ENCODE measurements at places on chromosomes 2 and 18. TPM values are rescaled to one million over a fixed set of nuclear protein-coding genes. Genes with fewer than 3 reads are reported as not detected.
A peak's percentile ranks its signal among the peaks of the same experiment; 100 is the strongest.

The ACADL gene
- not detected for total RNA-seq

The RASGRP3 gene
- total RNA-seq = 3.0 TPM

The BARD1 gene
- 30.6 TPM for total RNA-seq

The CNGA3 gene
- total RNA-seq = not detected

The COL6A3 gene
- 1,501 TPM for total RNA-seq

The SLC4A1AP gene
- total RNA-seq = 11.7 TPM

The CD8B gene
- total RNA-seq = not detected

The EMILIN1 gene
- total RNA-seq = 26.5 TPM

The SPDYA gene
- total RNA-seq = not detected

DNA sequence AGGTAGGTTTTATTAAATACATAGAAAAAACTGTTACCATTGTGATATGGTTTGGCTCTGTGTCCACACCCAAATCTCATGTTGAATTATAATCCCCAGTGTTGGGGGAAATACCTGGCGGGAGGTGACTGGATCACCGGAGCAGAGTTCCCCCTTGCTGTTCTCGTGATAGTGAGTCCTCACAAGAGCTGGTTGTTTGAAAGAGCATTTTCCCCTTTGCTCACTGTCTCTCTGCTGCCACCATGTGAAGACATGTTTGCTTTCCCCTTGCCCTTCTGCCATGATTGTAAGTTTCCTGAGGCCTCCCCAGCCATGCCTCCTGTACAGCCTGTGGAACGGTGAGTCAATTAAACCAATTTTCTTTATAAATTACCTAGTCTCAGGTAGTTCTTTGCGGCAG, 352.7 kb upstream of the SLC39A10 start:
- peak; percentile 2 for DNase-seq

DNA sequence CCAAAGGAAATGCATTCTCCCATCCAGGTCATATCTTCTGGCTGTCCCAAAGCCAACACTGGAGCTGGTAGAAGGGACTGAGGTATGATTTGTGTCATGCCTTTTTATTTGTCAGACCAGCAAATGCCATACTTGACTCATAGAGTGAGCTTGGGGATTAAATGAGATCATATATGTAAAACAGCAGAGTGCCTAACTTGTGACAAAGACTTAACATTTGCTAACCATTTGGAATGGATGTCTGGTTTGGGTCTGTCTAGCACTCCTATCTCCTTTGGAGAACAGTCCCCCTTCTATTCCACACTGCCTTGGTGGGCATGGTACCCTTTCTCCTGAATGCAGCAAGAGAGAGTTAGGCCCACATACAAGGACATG, 128.5 kb upstream of the LGALSL start:
- no peak for DNase-seq

- DNase-seq = no peak
These were observed 812.5 kb downstream of the DCC start for GRCh38 chr18:53152476-53152875.

DNA sequence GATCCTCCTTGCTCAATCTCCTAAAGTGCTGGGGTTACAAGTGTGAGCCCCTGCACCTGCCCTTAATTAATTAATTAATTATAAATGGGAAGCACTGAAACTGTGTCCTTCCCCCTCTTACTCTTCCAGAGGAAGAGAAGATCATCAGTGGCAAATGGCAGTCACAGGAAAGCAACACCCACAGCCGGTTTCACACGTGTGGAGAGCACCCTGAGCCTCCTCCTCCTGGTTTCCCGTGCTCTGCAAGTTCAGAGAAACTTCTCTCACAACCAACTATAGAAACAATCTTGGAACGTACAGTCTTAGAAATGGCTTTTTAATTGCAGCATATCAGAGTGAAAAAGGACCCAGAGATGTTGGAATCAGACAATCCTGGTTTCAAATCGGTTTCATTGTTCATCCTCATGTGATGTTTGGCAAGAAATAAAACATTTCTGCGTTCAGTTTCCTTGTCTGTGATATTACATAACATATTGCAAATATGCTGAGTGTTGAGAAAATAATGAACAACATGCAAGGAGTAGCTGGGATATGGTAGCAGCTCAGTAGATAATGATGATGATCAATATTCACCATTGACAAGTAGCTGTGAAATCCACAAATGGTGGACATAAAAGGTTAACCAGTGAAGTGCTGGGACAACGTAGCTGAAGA, 141.0 kb upstream of the KCTD1 start:
- no peak for DNase-seq

DNA sequence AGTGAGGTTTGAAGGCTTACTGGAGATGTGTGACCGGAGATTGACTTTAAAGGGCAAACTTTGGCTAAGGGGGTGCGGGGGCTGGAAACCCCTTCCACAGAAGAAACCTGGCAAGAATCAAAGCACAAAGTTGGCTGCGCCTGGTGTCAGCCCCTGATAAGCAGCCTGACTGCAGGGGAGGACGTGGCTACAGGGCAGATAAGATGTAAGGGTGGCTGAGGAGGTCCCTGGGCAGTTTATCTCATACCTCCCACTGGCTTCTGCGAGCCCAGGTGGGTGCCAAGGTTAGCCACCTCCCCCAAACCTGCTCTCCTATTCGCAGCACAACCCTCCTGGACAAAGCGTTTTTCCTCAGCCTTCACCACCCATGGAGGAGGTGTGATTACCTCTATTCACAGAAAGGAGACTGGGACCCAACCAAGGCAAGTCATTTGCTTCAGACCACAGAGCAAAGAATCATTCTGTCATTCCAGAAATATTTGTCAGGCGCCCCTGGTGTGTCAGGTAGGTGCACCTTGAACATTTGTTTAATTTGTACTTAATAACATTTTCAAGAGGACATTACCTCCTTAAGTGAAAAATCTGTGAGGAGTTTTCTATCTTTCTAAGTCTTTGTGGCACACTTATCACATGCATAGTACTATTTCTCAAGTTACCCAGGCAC, 73.1 kb upstream of the IL1R1 start:
- DNase-seq = no peak

DNA sequence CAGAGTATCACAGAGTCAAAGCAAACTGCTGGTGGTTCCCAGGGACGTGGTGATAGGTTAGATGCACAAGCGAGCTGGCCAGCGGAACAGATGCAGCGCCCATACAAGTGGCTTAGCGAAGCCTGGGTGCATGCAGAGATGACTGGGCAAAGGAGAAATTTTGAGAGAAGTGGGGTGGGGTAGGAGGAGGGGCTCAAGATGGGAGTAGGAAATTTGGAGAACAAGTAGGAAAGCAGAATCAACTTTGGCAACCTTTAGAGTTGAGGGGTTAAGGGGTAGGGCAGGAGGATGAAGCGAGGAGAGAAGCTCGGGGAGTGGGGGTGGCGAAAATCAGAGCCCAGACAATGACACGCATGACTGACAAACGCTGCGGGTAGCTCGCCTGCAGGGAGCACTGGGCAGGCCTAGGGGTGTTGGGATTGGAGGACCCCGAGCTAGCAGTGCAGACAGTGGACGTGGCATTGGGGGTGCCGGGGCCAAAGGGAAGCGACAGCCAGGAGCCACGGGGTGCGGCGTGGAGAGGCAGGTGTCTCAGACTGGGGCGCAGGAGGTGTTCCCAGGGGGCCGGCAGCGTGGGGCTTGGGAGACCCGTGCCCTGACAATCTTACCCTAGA, 431 bp downstream of the FAM98A start:
- peak; percentile 56 for DNase-seq

- DNase-seq = peak; percentile 96
These were observed 59.8 kb downstream of the MEIS1 start for GRCh38 chr2:66494708-66495107.

DNA sequence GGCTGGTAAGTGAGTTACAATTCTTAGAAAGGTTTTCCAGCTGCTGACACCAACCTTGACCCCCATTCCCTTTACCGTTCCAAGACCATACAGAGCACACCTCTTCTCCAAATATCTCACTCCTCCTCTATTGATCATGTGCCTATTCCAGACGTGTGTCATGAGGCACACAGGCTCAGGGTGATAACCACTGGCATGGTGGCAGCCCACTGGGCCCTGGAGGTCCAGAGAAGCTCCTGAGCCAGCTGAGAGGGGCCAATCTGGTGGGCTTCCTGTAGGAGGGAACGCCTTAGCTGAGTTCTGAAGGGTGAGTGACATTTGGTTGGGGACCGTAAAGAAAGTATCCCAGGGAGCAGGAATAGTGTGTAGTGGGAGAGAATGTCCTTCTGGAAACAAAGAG, 28.3 kb downstream of the ZAP70 start:
- DNase-seq = no peak

DNA sequence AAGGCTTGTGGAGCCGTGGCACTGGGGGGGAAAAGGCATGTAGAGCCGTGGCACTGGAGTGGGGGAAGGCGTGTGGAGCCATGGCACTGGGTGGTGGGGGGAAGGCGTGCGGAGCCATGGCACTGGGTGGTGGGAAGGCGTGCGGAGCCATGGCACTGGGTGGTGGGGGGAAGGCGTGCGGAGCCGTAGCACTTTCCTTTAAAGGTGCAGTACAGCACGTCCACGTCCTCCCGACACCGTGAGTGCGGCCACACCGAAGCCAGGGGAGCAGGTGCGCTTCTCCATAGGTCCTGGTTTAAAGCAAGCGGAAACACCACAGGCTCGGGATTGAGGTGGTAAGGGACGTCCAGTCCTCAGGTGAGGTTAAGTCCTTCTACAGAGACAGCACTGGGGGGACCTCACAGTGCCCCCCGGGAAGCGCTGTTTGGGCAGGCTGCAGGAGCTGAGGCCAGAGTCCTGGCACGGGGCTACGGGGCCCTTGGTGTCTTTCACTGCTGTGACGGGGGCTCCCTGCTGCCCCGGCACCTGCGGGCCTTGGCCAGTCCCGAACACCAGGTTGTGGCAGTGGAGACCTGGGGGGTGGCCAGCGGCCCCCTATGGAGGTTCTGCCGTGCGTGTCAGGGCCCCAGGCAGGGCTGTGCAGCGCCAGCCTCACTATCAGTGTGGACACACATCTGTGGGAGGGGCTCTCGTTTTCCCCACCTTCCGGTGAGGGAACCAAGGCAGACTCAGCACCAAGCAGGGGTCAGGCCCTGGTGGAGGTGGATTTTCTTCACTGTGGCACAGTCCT, 93.0 kb upstream of the CTDP1 start:
- DNase-seq = no peak

DNA sequence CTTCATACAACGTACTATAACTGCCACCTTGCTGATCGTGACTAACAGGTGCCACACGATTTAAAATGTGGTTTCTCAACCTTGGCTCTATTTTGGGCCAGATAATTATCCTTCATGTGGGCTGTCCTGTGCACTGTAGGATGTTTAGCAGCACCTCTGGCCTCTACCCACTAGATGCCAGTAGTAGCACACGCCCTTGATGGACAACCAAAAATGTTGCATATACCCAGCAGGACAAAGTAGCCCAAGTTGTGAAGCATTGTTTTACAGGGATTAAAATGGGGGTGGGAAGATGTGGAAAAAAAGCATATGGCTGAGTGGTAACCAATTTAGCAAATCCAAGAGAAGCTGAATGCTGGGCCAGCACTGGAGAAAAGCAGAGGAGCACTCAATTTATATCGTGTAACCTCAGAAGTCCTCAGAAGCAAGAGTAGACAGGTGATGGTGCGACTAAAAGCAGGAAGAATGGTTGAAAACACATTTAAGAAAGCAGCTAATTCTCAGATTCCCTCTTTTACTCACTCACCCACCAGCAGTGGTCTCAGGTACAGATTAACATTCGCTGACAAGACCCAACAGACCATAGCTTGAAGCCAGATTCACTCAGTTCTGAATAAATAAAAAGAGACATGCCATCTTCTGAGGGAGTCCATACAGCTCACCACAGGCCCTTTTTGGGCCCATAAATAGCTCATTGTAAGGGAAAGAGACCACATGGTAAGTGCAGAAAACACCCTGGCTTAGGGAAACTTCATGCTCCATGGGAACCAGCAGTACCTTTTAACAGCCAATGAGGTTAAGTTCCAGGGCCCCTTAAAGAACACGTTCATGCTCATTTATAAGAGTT, 50.6 kb downstream of the RAPH1 start:
- peak; percentile 16 for DNase-seq

DNA sequence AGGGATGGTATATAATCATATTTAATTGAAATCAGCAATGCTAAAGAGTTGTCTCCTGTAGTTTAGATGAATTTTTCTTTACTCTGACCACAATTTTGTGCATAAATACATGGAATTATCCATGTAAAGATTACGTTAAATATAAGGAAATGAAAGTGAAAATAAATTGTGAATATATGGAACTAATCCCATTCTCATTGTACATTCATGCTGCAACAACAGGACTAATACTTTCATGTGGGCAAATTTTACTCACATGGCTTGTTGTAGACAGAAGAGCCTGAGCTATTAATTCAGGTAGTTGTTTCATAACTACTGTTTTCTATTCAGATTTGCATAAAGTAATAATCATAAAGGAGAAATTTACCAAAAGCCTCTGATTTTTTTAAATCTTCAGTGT, 357.8 kb downstream of the ARHGAP15 start:
- DNase-seq = no peak

DNA sequence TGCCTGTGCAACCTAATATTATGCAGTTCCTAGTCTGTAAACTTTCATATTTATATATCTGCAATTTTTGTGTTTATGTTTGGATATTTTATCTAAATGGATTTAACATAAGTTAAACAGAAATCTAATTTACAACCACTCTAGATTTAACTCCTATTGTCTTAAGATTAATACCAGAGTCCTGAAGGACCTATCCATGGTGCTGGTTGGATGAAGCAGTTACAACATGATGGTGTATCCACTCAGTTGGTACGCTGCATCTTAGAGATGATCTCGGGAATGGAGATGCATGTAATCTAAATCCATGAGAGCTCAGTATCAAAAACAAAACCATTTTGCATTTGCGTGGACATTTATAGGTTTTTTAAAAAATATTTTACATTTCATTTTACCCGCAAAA, 745.9 kb upstream of the SLC8A1 start:
- no peak for DNase-seq

DNA sequence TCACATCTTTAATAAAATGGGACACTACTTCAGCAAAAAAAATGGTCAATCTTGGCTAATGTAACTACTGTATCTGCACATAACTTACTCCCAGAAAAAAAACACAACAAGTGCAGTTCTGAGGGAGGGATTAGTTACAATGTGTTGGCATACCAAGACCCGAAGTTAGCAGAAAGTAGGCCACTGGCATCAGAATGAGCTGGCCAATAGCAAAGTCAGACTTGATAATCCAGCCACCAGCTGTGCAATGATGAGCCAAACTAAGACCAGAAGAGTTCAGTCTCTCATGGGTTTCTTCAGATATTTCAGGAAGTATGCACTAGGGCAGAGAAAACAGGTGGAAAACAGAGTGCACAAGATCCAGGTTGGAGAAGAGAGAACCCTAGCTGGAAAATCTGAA, 65.3 kb downstream of the OLA1 start:
- DNase-seq = no peak

- no peak for DNase-seq
These were observed 33.9 kb upstream of the GORASP2 start for GRCh38 chr2:170895023-170895757.

DNA sequence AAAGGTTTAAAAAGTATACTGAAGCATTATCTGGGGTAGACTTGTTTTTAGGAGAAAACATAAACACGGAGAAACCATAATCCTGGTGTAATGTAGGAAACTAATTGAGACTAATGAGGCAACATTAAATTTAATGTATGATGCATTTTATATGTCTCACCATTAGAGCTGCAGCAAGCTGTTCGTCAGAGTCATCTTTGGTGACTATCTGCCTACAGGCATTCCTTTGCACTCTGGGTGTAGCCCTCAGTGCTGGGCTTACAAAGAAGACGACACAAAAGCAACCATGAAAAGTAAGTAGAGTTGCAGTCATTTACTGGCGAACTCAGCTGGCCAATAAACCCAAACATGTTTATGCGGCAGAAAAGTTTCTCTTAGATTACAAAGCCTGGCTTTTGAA, 415.3 kb upstream of the ZEB2 start:
- no peak for DNase-seq

Data from IMR-90 (cell line).